ENCODE measurements at places on chromosomes 5 and 9. TPM values are rescaled to one million over a fixed set of nuclear protein-coding genes. Genes with fewer than 3 reads are reported as not detected.

DNA sequence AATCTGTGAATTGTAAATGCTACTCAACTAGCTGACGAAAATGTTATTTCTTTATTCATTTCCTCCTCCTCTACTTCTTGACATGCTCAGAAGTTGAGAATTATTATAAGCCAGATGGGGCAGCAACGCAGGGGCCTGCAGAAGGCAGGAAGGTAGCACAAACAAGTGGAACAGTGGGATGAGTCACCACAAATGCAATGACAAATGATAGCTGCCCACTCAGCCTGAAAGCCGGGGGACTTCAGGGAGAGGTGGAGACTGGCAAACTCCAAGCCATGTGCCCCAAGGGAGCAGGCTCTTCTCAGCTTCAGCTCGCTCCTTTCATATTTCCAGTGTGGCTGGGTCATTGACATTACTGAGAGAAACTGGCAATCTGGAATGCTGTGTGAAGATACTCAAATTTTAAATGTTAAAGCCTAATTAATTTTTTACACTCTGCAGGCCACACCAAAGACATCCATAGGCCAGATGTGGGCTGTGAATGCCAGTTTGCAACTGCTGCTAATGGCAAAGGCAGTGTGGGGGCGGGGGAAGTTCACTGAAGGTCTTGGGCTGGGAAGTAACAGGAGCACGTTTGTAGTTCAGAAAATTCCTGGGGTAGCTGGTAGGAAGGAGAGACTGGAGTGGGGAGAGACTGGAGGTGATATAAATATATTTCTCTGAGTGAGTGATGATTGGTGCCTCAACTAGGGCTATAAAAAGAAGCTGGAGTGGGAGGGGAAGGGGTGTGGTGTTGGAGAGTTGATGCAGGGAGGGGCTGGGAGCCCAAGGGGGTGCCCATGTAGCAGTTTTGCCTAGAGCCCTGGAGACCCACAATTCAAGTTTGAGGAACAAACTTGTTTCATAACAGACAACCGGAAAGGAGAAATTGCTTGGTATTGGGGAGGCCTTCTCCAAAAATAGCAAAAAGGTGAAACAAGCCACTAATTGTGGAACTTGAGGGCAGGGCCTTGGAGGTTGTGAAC is 20.8 kb upstream of the ADRB2 start:
- no peak for DNase-seq

DNA sequence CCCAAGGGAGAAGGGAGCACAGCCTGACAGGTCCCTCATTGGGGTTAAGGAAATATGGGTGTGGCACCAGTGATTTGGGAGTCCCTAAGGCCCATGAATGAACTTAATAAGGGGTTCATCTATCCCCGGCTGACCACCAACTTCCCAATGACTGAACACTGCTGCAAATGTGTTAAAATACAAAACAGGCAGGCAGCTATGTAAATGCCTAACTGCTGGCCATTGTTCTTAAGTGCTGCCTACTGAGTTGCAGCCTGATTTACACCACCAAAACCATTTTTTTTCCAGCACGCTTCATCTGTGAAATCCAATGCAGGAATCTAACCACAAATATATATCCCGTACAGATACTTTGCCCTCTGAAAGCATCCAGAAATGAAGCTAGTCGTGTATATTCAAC is 478.5 kb downstream of the PTPRD start:
- no peak for DNase-seq

GRCh38 chr9:33161011-33161588 is 6.0 kb downstream of the B4GALT1 start:
- DNase-seq, result no peak

DNA sequence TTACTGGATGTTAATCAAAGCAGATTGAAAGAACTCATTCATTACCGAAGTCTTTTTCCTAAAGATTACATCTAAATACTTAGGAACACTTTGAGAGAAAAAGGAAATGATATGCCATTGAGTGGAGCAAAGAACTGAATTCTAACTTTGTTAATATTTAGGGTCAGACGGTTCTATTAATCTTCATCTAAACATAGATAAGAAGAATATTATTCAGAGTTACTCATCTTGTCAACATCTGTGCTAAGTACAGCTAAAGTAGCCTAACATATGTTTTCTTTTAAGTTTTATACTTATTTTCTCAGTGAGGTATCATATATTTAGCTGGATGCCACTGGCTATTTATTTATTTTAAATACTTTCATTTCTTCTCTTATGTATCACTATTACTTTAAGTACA is 1763.7 kb downstream of the EFNA5 start:
- DNase-seq, result no peak

The BNC2 gene
- total RNA-seq, result 0.16 TPM

The ZFP2 gene
- total RNA-seq, result 1.0 TPM

DNA sequence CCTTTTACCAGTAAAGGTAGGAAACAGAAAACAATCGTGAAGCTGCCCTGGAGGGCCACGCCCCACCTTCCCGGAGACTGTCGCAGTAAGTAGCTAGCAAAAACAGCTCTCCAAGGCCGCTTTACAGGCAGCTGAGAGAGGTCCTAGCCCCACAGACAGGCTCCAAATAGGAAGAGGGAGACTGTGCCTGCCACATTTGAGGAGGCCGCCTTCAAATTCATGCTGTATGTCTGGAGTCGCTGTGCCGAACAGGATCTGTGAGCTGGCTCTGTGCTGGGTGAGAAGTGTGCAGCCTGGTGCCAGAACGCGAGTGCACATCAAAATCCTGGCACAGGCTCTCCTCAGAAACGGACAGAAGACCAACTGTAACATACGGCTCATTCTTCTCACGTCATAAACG is 582.2 kb downstream of the CETN3 start:
- DNase-seq, result no peak

DNA sequence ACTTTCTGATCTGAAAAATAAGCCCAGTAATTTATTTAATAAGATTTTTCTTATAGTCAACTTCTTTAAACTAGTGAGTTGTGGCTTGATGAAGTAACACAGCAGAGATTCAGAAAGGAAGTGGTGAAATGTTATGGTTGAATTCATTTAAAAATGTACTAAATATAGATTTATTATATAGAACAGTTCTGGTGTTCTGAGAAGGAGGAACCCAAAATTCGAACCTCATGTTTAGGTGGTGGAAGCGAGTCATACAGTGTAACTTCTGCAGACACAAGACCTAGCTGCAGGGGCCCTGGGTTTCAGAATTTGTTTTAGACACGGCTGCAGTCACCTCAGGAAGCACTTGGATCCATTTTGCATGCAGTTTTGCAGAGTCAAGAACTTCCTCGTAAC is 188.2 kb downstream of the TRIO start:
- peak; percentile 11 for DNase-seq

DNA sequence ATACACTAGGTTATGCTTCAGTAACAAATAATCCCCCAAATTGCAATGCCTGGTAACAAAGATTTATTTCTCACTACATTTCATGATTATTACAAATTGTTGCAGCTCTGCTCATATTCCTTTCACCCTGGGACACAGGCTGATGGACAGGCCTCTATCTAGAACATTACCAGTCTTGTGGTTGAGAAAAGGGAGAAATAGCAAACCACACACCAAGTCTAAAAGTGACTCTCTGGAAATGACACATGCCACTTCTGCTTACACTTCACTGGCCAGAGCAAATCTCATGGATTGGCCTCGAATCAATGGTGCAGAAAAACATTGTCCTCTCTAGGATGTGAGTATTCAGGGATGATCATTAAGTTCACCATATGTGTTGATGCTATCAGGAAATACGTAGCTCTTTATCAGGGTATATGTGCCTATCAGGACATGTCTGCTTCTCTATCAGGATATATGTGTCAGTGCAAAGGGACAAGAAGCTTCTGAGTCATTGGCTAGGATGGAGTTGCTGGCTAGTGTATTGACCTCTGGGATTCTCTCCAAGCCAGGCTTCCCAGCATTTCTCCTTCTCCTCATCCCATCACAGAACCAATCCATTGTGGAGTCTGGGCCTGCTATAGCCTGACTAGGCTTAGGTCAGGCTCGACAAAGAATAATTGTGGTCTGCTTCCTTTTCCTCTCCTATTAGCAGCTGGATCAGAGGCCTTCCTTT is 91.1 kb upstream of the CEP78 start:
- DNase-seq, result no peak

DNA sequence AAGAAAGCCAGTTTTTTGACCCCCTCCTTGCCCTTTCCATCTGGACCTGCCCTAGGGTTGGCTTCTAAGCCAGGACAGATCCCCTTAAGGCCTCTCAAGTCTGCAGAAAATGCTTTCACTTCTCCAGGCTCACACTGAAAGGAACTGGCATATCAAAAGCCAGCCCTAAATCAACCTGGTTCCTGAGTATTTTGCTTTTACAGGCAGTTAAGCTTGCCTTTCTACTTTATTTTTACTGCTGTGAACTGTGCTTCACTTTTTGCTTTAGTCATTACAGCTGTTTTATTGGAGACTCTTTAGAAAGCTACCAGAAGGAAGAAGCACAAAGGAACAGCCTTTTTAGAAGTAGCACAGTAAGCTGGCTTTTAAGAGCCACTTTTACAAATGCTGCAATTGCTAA is 5.0 kb downstream of the TARS1 start:
- DNase-seq, result no peak

GRCh38 chr5:134563221-134563620 is 37.8 kb downstream of the JADE2 start:
- no peak for DNase-seq

DNA sequence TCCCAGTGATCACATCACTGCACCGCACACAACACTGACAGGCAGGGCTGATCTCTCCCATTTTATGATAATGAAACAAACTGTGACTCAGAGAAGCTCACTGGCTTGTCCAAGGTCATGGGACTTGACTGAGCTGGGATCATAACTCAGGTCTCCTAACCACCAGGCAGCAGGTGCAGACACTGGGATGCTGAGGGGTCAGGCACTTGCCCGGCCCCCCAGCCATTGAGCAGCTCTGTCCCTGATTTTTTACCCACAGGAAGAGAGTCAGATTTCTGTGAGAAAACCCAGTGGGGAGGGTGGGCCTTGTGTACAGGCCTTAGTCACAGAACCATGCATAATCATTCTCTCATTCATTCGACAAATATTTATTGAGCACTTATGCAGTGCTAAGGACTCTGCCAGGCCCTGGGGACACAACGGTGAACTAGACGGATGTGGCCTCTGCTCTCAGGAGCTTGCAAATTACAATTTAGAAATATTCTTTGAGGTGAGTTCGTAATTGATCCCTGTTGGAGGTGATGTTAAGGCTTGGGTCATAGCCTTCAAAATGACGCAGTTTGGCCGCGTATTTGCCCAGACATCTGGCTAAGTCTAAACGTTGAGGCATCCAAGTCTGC is 54.5 kb upstream of the TGFBR1 start:
- DNase-seq, result no peak

DNA sequence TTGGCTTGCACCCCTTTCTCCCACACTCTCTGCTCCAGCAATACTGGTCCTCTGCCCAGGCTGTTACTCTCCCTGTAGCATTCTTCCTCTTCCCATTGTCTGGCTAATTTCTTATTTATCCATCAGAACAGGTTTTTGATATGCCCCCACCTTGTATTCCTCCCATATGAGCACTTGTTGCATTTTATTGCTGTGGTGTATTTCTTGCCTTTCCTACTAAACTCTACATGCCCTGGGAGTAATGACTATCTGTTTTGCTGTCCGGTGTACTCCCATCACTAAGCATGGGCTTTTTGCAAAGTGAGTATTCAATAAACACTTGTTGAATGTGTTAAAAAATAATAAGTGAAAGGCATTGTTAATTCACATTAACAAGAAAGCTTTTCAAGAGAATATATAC is 104.3 kb upstream of the RANBP3L start:
- no peak for DNase-seq

GRCh38 chr9:69757996-69758675 is 1.7 kb downstream of the PTAR1 start:
- no peak for DNase-seq

DNA sequence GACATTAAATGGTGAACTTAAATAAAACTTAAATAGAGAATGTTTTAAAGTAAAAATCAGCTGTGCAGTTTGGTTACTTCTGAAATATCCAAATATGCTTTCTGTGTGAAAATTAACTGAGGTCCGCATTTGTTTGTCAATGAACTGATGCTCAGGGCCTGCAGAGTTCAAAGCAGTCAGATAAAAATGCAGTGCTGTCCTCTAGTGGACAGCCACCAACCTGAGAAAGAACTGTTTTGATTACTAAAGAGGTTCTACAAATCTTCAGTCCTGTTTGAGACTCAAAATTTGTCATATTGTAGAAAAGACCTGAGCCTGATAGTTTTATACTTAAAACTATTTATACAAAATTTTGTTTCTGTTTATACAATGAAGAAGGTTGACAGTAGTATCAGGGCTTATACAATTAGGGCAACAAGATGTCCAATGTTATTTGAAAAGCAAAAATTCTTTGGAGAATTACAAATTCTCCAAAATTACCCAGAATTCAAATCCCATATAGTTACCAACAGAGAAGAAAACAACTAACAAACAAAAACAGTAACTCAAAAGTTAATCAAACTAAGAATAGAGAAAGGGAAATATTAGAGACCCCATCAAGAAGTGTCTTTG is 232.3 kb upstream of the TBCA start:
- DNase-seq, result no peak

DNA sequence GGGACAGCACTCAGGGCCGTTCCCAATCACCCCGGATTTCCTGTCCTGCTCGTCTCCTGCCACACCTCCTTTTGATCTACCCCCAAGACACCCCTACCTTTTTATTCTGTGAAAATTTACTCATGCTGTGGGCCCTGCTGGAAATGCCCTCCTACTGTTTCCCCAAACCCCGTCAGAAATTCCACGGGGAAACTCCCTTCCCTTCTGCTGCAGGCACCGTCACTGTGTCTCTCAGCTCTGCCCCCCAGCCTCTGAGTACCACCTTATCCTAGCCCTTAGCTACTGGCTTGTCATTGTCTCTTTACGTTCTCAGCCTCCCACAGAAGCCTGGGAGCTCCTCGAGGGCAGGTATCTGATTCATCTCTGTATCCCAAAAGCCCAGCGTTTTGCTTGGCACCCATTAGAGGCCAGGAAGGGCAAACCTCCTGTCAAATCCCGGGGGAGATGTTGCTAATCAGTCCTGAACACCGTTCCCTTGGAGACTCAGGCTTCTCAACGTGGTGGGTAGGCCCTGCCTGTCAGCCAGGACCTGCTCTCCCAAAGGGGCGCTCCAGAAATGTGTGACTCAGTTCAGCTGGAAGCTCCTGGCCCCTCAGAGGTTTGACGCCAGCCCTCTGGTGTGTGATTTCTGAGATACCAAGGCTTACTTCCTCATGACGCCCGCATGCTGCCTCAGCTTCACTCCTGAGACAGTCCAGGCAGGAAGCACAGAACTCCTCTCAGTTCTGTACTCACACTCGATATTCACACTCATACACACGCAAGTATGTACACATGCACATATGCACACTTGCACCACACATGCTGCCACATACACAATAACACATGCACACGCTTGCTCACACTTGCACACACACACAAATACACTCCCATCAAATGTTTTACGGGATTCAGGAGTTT is 50.7 kb upstream of the GRHPR start:
- no peak for DNase-seq

DNA sequence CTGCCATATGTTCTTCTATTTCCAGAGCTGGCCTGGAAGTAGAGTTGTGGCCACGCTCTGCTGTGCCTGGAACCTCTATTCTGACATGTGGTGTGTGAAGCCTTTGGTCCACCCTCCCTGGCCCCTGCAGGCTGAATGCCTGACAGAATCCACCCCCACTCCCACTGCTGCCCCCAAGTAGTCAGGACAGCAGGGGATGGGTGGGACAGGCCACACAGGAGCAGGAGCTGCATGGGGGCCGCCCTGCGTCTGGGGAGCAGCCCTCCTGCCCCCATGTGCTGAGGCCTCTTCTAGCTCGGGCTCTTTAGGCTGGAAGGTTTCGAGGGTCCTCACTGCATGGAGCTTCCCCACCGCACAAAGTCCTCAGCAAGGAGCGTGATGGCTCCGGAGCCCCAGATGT is 32.6 kb upstream of the IRX4 start:
- no peak for DNase-seq

The ZDHHC11 gene
- 12.2 TPM for total RNA-seq
